ENCODE measurements at places on chromosomes 7 and 10.
A peak's percentile ranks its signal among the peaks of the same experiment; 100 is the strongest.

- DNase-seq: no peak
Observed at GRCh38 chr10:4941540-4942330, 21.5 kb upstream of the AKR1C1 start.

GRCh38 chr7:99618726-99619125 is 2.0 kb downstream of the ZSCAN25 start:
- no peak for DNase-seq

DNA sequence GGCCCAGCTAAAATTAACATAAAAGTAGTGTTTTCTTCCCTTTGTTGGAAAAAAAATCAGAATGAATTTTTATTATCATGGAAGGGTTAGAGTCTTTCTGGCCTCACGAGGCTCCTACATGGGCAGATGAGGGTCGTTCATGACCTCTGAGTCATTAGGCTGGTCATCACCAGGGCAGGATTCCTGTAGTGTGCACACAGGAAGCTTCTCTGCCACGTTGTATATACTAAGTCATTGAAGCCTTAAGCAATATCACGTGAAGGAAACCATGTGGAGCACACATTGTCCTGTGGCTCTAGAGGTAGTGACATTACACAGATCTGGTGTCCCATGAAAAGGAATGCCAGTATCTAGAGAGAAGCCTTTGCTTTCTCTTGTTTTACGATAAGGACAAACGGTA is 84.7 kb upstream of the C1QL3 start:
- DNase-seq: no peak

GRCh38 chr10:107919626-107920235 is 755.2 kb upstream of the SORCS1 start:
- no peak for DNase-seq

DNA sequence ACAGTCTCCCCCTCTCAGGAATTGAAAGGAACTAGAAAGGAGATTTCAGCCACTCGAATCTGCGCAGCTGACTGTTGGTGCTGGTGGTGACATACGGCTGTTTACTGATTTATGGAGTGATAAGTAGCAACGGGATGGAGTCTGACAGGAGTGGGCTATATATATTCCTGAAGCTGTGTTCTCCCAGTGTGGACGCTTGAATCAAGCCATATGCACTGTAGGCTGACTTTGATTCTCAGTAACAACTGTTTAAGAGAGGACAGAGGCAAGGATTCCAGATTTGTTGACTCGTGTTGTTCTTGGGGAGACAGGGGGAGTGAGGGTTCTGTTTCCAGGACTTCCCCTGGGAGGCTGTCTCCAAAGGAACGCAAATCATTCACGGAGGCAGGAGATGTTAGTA is 260.1 kb upstream of the AUTS2 start:
- no peak for DNase-seq

DNA sequence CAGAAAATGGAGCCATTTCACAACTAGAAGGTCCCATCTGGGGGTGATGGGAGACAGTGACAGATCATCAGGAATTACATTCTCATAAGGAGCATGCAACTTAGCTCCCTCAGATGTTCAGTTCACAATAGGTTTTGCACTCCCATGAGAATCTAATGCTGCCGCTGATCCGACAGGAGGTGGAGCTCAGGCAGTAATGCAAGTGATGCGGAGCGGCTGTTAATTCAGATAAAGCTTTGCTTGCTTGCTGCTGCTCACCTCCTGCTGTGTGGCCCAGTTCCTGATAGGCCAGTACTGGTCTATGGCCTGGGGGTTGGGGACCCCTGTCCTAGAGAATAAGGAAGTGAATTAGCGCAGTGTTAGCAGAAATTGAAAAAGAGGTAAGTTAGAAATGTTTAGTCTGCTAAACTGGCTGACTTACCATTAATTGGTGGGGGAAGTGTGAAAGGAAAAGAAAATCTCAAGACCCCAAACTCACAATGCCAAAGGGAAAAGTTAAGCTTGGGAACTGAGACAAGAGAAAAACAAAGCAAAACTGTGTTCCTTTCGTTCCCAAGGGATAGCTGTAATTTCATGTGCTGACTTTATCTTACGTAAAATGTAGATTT is 76.4 kb downstream of the LYZL2 start:
- no peak for DNase-seq

- DNase-seq: no peak
Observed at GRCh38 chr7:31023877-31024276, 28.2 kb upstream of the ADCYAP1R1 start.

GRCh38 chr10:97210543-97210960 is 24.8 kb upstream of the SLIT1 start:
- DNase-seq: peak; percentile 52

DNA sequence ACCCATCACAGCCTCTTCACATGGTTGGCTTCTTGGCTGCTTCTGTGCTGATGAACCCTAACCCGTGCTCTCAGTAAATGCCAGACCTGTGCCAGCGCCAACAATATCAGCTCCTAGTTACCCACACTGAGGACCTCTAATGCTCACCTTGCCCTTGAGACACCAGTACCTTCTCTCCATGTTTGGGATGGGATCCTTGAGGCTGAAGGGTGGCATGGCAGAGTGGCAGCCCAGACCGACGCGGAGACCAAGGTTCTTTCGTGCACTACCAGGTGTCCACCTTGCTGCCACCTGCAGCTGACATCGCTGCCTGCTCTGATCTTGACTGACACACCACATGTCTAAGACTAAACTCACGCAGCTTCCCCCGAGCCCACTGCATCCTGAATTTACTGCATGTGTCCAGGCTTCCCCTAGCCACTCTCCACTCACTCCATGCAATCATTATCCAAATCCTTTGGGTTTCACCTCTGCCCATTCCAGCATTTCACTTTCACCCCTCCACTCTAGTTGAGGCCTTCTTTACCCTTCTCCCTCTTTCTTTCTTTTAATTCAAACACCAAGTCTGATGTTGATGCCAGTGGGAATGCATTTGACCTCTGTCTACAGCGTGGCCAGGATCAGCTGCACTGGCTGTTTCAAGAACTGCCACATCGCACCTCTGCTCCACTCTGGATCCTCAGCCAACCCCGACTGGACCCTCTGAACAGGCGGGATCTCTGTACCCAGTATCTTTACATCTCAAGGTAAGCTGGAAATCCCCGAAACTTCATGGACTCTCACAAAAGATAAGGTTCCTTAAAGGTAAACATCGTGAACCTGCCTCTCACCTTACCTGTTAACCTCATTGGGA is 294.9 kb downstream of the GLRX3 start:
- DNase-seq: no peak

DNA sequence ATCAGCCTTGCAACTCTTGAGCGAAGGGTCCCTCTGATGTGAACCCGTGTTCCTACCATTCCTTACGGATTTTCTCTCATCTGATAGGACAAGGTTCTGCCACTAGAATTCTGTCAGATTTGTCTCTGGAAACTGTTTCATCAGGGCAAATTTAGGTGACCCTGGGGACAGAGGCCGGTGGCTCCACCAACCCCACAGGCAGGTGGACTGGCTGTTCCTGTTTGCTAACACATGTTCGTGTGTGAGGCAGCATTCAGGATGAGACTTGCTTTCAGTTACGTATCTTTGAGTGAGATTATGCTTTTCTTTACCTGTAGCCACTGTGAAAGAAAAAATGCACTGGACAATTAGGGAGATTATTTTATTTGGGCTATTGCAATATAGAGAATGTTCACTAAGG is 449.9 kb downstream of the INHBA start:
- DNase-seq: no peak

GRCh38 chr7:155208681-155209477 is 88.8 kb upstream of the INSIG1 start:
- DNase-seq: no peak

DNA sequence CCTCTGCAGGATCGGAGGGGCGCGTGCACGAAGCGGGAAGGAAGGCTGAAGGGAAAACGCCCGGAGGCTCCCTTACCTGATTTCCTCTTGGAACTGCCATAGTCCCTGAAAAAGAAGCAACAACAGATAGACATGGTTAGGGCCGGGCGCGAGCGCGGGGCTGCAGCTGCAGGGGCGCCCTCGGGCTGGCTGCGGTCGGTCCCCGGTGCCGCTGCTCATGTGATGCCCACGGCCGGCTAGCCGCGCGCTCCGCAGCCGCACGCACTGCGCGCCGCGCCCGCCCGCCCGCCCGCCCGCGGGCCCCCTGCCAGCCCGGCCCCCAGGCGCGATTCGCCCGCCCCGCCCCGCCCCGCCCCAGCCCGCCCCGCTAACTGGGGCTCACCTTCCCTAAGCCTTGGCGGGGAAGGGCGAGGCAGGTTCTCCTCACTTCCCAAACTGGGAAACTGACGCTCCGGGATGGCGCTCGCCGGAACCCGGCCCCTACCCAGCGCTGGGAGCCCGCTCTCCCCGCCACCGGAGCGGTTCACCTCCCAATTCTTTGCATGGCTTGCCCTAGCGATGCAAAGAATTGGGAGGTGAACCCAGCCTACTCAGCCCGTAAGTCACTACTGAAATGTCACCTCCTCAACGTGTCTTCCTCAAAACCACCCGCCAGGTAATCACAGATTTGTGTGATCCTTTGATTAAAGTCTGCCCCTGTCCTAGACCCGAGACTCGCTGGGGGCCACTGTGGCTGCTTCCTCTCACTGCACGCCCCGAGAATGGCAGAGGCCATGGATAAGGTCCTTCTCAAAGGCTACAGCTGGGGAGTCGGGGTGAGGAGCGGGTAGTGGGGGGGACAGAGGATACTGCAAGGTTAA is 162.2 kb downstream of the SH3PXD2A start:
- DNase-seq: peak; percentile 50

- no peak for DNase-seq
Observed at GRCh38 chr10:126114884-126115555, 218.7 kb downstream of the FANK1 start.

- DNase-seq: no peak
Observed at GRCh38 chr10:88759366-88760101, at the start of gene LIPN. Gene LIPN, plus strand, starts transcription at chr10:88760020. Its CDS starts 1,386 bp downstream, at chr10:88761406.

DNA sequence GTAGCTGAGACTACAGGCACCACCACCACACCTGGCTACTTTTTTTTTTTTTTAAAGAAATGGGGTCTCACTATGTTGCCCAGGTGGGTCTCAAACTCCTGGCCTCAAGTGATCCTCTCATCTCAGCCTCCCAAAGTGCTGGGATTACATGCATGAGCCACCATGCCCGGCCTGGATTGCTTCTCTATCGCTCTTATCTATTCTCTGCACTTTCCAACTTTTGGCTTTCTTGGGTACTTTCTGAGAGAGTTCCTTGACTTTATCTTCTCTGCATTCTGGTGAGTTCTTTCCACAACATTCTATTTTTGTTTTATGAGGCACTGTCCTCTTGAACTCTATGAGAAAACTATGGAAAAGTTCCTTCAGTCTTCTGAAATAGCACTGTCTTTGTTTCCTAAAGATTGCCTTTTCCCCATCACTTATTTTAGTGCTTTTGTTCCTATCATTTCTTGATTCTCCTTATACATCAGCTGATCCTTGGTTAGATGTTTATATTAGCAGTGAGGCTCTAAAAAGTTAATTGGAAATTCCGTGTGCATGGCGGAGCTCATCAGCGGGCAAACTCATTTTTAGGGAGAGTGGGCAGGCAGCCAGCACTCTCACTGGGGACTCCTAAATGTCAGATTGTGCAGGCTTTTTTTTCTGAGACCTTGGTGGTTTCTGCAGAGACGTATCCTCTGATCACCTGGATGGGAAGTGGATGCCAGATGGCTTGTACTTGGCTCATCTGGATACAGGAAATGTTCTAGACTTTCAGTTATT is 43.9 kb downstream of the HIP1 start:
- no peak for DNase-seq

GRCh38 chr7:1348823-1349335 is 110.4 kb downstream of the MICALL2 start:
- no peak for DNase-seq

DNA sequence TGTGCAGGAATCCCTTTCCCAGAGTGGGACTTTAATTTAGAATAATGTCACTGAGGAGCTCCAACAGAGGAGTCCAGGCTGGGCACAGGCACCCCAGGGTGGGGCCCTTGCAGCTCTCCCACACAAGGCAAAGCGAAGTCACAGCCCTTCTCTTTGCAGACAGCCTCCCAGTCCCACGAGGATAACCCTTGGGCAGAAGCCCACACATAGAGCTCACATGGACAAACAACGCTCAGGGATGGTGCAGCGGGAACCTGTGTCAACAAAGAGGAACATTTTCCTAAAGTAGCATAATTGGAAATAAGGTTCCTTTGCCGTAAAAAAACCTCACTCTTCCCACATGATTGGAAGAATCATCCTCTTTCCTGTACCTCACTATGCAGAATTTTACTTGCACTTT is 29.3 kb upstream of the GGCT start:
- DNase-seq: no peak

GRCh38 chr7:127887631-127888030 is 143.6 kb downstream of the LRRC4 start:
- DNase-seq: no peak

DNA sequence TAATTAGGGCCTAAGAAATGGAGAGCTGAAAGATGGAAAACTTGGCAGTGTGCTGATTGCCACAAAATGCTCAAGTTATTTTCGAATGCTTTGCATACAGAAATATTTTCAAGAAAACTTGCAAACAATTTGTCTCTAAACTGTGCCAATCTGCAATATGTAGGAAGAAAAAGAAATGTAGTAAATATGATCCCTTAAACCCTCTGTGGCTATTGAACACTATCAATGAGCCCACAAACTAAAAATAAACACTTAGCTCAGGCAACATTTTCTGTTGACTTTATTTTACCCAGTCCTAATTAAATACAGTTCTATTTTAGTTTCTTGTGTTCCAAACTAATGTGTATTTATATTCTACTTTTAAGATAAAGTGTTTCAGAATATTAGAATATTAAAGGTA is 342.1 kb downstream of the SEMA3D start:
- no peak for DNase-seq
